ENCODE measurements at places on chromosomes 6 and 20. TPM values are rescaled to one million over a fixed set of nuclear protein-coding genes. Genes with fewer than 3 reads are reported as not detected.

The ISM1 gene
- 4.2 TPM for polyA plus RNA-seq

The NRSN2 gene
- 32.0 TPM for polyA plus RNA-seq

DNA sequence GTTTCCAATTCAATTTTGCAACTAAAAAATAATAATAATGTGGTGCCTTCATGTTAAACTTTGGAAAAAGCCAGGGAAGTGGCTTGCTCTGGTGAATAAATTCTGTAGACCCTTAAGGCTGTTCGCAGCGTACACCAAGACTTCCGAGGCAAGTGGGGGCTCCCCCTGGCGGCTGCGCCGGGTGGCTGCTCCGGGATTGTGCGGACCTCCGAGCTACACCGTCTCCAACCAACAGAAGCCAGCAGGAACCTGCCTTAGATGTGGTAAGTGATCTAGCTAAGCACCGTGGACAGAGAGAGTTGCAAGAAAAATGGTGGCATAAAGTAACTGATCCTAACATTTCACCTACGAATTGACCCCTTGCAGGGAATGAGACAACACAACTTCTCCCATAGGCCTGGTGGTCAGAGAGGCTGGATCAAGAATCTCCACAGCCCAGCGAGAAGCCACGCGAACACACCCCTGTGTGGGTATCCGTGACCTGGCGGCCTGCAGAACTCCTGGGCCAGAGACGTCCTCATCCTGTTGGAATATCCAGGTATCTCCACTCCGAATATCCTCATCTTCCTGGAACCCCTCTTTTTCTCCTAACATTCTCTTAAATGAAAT lies 69.6 kb downstream of the TBXT start:
- peak; percentile 82 for DNase-seq

DNA sequence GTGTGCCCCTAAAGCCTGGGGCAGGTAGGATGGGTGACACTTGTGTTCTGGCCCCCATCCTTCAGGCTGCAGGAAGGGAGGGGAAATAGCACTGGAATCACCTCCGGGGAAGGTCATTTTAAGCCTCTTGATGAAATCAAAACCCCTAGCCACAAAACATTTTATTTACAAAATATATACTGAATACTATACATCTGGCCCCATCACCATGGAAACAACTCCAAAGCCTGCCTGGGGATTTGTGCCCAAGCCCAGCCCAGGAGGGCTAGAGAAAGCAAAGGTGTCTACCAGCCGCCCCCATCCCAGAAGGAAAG lies 2.6 kb downstream of the SMIM29 start:
- DNase-seq = no peak

The RNF182 gene
- polyA plus RNA-seq = 0.50 TPM

GRCh38 chr20:37721751-37722150 lies 27.9 kb downstream of the CTNNBL1 start:
- DNase-seq = no peak

DNA sequence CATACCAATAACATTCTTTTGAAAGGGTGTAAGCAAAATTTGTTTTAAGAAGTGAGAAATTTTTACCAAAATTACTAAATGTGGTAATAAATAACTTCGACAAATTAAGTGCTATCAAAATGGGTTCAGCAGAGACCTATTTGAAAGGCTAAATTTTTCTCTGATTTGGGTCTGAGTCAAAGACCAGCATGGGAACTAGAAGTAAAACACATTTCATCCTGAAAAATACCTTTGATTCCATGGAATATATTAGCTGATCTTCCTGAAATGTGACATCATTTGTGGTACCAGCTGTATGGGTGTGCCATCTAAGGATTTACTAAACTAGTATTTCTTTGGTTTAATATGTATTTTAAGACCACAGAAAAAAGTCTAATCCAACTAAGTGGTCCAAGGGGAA lies 63.6 kb downstream of the BLOC1S5 start:
- DNase-seq = no peak

GRCh38 chr6:160088784-160089533 lies 32.7 kb upstream of the SLC22A1 start:
- DNase-seq = peak; percentile 76

All from muscle of leg (tissue), 16 donors.